ENCODE measurements at places on chromosomes 7 and 10. TPM values are rescaled to one million over a fixed set of nuclear protein-coding genes. Genes with fewer than 3 reads are reported as not detected.
A peak's percentile ranks its signal among the peaks of the same experiment; 100 is the strongest.

DNA sequence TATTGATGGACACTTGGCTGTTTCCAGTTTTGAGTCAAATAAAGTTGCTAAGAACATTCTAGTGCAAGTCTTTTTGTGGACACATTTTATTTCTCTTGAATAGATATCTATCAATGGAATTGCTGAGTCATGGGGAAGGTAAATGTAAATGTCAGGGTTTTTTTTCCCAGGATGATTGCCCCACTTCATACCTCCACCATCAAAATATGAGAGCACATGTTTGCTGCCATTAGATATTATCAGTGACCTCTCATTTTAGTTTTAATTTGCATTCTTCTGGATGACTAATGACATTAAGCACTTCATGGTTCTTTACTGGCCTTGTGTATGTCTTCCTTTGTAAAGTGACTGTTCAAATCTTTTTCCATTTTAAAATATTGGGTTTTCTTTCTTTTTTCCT lies 45.7 kb downstream of the PAPSS2 start:
- DNase-seq, result no peak
- no peaks in the 10 kb centered on the region for H3K36me3 ChIP-seq
- H3K27me3 ChIP-seq, result no peaks in the 10 kb centered on the region
- H3K4me1 ChIP-seq, result peaks cover 3% of the 10 kb centered on the region
- H3K27ac ChIP-seq, result no peak overlapping the region
- H3K4me3 ChIP-seq, result no peak overlapping the region

DNA sequence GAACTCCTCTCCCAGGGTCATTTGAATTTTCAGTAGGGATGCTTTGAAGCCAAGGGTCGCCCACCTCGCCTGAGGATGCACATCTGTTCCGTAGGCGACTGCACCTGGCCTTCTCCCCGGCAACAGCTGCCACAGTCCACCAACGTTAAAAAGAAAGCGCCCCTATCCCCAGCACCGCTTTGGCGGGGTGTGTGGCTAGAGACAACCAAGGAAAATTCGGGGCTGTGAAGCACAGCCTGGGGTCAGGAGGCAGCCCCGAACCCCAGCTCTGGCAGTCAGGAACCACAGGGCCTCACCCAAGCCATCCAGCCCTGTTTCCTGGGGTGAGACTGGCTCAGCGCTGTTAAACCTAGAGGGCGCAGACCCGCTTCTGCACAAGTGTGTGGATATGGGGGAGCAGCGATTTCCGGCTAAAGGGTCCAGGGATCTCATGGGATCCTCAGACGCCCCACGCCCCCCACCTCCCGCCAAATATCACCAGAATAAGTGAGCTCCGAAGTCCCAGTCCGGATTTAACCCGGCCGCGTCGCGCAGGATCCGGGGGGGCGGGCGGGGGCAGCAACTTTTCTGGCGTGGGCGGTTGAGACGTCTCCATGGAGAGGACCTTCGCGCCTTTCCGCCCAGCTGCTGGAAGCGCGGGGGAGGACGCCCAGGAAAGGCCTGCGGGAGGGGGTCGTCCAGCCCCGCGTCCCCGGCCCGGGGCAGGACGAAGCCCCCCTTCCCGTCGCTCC lies 822 bp downstream of the ZC3HAV1L start:
- no peak overlapping the region for H3K27ac ChIP-seq
- peaks cover 3% of the 10 kb centered on the region for H3K36me3 ChIP-seq
- no peak for DNase-seq
- H3K4me1 ChIP-seq, result no peaks in the 10 kb centered on the region

MBL2 gene
- total RNA-seq, result not detected

GRCh38 chr7:47852330-47853245 lies 95.7 kb downstream of the PKD1L1 start:
- DNase-seq, result no peak
- H3K36me3 ChIP-seq, result no peaks in the 10 kb centered on the region
- no peaks in the 10 kb centered on the region for H3K4me1 ChIP-seq
- H3K4me3 ChIP-seq, result no peak overlapping the region
- no peak overlapping the region for H3K27ac ChIP-seq

- no peaks in the 10 kb centered on the region for H3K4me1 ChIP-seq
- H3K27me3 ChIP-seq, result peaks cover 12% of the 10 kb centered on the region
- H3K36me3 ChIP-seq, result peaks cover 4% of the 10 kb centered on the region
- no peak overlapping the region for H3K4me3 ChIP-seq
- DNase-seq, result no peak
- no peak overlapping the region for H3K27ac ChIP-seq
Observed at GRCh38 chr10:77732213-77733003, 94.8 kb upstream of the KCNMA1 start.

SLC16A12 gene
- 3.7 TPM for total RNA-seq

DNA sequence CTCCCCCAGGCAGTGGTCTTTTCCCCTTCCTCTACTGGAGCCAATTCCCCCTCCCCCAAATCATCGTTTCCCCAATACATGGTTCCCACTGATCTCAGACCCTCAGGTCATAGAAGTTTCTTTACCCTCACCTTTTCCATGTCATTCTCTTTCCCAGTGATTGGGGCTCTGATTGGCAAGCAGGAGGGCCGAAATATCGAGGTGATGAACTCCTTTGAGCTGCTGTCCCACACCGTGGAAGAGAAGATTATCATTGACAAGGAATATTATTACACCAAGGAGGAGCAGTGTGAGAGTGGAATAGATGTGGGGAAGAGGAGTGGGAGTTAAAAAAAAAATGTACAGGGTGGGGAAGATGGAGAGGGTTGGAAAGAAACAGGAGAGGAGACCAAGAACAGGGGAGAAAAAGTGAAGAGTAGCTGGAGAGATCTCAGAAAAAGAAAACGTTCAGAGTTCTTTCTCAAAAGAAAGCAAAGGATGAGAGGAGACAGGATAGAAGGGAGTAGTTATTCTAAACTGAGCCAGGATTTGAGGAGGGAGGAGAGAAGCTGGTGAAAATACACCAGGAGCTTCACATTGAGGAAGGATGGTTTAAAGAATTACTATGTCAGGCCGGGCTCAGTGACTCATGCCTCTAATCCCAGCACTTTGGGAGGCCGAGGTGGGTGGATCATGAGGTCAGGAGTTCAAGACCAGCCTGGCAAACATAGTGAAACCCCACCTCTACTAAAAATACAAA lies 858 bp downstream of the COPS6 start:
- no peak for DNase-seq
- H3K27ac ChIP-seq, result peak overlapping the region; percentile 87
- H3K4me1 ChIP-seq, result peaks cover 17% of the 10 kb centered on the region
- H3K27me3 ChIP-seq, result no peaks in the 10 kb centered on the region
- H3K36me3 ChIP-seq, result peaks cover 12% of the 10 kb centered on the region

GRCh38 chr10:105644559-105644958 lies 1003.5 kb downstream of the SORCS3 start:
- no peak for DNase-seq
- H3K27ac ChIP-seq, result no peak overlapping the region
- peaks cover 6% of the 10 kb centered on the region for H3K4me1 ChIP-seq
- H3K4me3 ChIP-seq, result no peak overlapping the region
- no peaks in the 10 kb centered on the region for H3K36me3 ChIP-seq

DNA sequence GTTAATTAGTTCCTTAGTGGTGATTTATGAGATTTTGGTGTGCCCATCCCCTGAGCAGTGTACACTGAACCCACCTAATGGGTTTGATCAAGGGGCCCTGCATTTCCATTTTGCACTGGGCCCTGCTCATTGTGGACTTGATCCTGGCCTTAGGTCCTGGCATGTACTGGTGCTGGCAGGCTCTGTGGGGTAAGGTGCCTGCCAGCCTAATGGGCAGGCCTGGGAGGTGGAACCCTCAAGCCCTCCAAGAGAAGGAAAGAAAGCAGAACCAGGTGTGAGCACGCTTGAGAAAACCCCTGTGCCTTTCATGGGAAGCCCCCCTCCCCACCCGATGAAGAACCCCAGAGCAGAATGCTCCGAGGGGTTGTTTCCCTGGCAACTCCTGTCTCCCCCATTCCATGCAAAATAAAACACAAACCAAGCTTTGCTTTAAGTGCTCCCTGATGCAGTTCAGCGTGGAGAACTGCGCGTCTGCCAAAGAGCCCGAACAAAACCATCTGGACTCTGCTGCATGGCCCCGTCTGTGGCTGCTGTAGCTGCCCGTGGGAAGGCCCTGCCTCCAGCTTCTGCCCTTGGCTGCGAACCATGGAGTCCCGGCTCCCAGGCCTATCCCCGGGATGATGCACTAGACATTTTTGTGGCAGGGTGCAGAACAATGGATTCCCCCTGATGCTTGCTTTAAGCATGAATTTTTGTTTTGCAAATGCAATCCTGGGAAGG lies 123.3 kb downstream of the PRPF18 start:
- peak overlapping the region; percentile 49 for H3K4me3 ChIP-seq
- no peak for DNase-seq
- H3K4me1 ChIP-seq, result peaks cover 85% of the 10 kb centered on the region
- H3K36me3 ChIP-seq, result peaks cover 8% of the 10 kb centered on the region
- peak overlapping the region; percentile 92 for H3K27ac ChIP-seq

LIPF gene
- total RNA-seq, result 19.6 TPM

SORBS1 gene
- 31.4 TPM for total RNA-seq

DNA sequence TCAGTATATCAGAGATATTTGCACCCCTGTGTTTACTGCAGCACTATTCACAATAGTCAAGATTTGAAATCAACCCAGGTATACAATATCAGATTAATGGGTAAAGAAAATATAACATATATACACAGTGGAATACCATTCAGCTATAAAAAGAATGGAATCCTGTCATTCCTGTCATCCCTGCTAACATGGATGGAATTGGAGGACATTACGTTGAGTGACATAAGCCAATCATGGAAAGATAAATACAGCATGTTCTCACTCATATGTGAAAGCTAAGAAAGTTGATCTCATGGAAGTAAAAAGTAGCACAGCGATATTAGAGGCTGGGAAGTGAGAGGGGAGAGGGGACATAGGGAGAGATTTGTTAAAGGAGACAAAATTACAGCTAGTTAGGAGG lies 171.0 kb downstream of the ARL5B start:
- no peak overlapping the region for H3K27ac ChIP-seq
- no peaks in the 10 kb centered on the region for H3K27me3 ChIP-seq
- DNase-seq, result no peak
- H3K36me3 ChIP-seq, result no peaks in the 10 kb centered on the region
- H3K4me3 ChIP-seq, result no peak overlapping the region
- no peaks in the 10 kb centered on the region for H3K4me1 ChIP-seq

STOX1 gene
- 4.0 TPM for total RNA-seq

- no peaks in the 10 kb centered on the region for H3K4me1 ChIP-seq
- H3K36me3 ChIP-seq, result no peaks in the 10 kb centered on the region
- DNase-seq, result no peak
Observed at GRCh38 chr10:31789555-31789954, 139.1 kb downstream of the ARHGAP12 start.

GRCh38 chr7:42226354-42226941 lies 10.6 kb downstream of the GLI3 start:
- H3K4me1 ChIP-seq, result peaks cover 71% of the 10 kb centered on the region
- H3K36me3 ChIP-seq, result peaks cover 34% of the 10 kb centered on the region
- peaks cover 6% of the 10 kb centered on the region for H3K27me3 ChIP-seq
- peak overlapping the region; percentile 20 for H3K4me3 ChIP-seq

PRKRIP1 gene
- total RNA-seq, result 34.0 TPM

GRCh38 chr10:72079356-72079755 lies 9.0 kb downstream of the SPOCK2 start:
- H3K27ac ChIP-seq, result no peak overlapping the region
- H3K27me3 ChIP-seq, result peaks cover 14% of the 10 kb centered on the region
- no peak overlapping the region for H3K4me3 ChIP-seq
- no peaks in the 10 kb centered on the region for H3K36me3 ChIP-seq
- H3K4me1 ChIP-seq, result peaks cover 4% of the 10 kb centered on the region
- DNase-seq, result no peak

DNA sequence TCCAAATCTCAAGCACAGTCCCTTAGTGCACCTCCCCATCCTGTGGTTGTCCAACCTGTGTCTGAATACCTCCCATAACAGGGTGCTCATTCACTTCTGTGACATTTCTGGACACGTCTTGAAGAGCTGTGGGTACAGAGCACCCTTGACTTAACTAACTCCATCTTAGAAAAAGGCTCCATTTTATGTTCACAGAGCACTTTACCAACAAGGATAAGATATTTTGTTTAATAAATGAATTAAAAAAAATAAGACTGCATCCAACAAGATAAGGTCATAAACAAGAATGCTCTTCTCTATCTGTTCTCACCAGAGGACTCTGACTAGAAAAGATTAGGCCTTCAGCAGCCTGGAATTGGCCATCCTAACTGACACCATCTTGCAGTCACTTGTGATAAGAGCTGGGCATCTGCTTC lies 335.2 kb upstream of the ZNF32 start:
- no peak overlapping the region for H3K27ac ChIP-seq
- DNase-seq, result no peak
- no peaks in the 10 kb centered on the region for H3K27me3 ChIP-seq
- H3K4me3 ChIP-seq, result no peak overlapping the region

SCRN1 gene
- 62.7 TPM for total RNA-seq

DNA sequence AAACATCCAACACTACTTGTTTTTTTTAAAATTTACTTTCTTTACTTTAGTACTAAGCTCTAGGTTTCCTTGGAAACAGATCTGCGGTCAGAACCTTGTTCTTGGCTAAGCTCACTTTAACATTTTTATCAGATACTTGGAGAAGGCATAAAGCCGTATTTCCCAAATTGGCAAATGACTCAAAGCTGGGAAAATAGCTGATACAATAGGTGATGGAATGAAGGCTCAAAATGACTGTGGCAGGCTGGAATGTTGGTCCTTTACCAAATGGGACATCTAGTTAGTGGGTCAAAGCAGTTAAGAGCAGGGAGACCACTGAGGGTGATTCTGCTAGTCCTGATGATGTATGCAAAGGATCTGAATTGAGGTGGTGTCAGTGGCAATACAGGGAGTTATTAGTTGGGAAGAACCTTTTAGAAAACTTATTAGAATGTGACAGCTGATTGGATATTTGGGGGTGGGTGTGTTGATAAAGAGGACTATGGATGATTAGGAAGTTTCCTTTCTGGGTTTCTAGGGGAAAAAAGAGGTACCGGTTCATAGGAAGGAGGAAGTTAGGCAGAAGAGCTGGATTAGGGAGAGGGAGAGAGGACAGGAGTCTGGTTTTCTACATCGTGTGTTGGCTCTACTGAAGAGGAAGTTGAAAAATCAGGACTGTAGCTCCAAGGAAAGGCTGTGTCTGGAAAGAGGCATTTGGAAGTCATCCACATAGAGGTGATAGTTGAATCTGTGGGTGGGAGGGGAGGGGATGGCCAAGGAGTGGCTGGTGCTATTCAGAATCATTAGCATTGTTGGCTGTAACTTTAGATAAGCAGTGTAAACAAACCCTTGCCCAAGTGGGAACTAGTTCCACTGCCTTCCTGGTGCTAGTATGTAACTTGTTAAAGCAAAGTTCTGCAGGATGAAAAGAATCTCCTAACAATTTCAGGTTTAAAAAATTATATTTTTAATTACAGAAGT lies 13.1 kb downstream of the PLCE1 start:
- peaks cover 10% of the 10 kb centered on the region for H3K27me3 ChIP-seq
- peaks cover 7% of the 10 kb centered on the region for H3K4me1 ChIP-seq
- no peak for DNase-seq
- H3K36me3 ChIP-seq, result no peaks in the 10 kb centered on the region
- peak overlapping the region; percentile 48 for H3K4me3 ChIP-seq
- H3K27ac ChIP-seq, result peak overlapping the region; percentile 67

DNA sequence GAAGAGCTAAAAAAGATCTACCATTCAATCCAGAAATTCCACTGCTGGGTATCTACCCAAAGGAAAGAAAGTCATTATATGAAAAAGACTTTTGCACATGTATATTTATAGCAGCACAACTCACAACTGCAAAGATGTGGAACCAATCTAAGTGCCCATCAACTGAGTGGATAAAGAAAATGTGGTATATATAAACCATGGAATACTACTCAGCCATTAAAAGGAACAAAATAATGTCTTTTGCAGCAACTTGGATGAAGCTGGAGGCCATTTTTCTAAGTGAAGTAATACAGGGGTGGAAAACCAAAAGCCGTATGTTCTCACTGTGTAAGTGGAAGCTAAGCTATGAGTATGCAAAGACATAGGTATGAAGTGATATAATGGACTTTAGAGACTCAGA lies 3.0 kb downstream of the ANXA7 start:
- peaks cover 7% of the 10 kb centered on the region for H3K36me3 ChIP-seq
- no peaks in the 10 kb centered on the region for H3K27me3 ChIP-seq
- H3K4me1 ChIP-seq, result peaks cover 22% of the 10 kb centered on the region
- no peak for DNase-seq
- H3K27ac ChIP-seq, result peak overlapping the region; percentile 13
- H3K4me3 ChIP-seq, result no peak overlapping the region
